ENCODE measurements at places on chromosomes 6 and 20.

DNA sequence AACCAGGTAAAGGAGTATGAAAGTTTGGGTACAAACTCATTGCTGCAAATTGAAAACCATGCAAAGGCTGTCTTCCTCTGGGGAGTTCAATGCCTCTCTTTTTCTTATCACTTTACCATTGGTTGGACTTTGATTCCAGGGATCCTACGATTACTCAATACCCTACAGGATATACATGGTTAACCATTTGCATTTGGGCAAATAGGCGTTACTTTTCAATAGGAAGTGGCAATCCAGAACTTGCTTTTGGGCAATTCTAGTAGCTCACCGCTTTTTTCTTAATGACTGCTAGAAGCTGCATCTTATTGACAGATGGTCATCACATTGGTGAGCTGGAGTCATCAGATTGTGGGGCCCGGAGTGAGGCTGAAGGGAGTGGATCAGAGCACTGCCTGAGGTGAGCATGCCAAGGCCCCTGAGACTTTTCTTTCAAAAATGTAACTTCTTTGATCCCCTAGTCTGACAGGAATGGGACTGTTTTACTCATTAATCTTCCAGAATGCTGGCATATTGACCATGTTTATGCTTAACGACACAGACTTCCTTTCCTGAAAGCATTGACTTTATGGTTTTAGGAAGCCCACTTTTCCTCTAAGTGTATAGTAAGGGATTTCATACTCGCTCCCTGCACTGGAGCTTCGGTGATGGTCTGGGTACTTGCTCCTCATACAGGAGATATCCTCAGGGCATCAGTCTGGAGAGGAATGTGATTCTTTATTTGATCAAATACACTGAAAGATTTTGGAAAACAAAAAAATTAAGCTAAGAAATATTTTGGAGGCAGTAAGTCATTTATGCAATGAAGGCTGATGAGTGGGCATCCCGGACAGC, at the start of gene CCR6:
Gene CCR6 (plus strand): TSS at position 270 of the 831 bp plus-strand sequence. CDS start 13,039 bp downstream, outside the sequence.
- DNase-seq, result no peak

DNA sequence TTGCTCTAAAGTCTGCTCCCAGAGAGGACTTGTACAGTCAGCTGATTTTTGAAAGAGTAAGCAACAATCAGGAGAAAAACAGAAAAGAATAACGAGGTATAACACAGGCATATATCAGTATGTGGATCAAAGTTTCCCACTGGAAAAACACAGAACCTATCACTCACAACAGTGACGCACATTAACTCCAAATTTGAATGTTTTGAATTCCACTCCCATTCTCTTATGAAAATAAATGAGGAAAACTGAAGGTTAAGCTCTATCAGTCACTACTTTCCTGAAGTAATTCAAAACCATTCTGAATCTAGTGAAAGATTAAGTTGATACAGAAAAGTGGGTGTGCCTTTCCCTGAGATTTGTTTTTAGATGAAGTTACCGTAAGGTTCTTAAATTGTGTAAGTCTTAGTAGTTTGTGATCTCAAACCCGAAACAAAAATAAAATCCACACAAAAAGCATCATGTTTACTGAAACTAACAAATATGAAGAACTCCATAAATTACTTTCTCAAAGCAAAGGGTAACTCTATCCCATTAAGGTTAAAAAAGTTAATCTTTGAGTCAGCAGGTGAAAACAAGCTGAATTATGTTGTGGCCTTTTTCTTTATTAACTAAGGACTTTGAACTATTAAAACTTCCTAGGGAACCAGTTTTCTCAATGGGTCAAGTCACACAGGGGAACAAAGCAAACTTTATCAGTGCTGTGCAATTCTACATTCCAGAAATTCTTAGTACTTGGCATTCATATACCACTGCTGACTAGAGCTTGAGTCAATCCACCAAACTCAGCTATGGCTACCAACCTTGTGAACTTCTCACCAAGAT, 115.7 kb downstream of the OGFRL1 start:
- DNase-seq, result no peak

DNA sequence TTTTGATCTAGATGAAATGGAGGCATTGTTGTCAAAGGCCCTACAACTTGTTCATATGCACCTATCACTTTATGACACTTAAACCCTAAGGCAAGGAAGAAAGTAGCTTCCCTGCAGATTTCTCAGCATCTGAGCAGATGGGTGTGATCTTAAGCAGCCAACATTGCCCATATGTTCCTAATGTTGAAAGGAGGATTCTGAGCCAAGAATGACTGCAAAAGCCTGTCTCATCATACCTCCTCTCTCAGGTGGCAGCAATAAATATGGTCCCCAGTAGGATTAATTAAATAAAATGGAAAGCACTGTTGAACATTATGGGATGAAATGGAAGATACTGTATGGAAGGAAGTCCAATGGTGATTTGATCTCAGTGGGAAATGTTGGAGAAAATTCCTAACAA, 538.1 kb upstream of the MAN1A1 start:
- DNase-seq, result no peak

DNA sequence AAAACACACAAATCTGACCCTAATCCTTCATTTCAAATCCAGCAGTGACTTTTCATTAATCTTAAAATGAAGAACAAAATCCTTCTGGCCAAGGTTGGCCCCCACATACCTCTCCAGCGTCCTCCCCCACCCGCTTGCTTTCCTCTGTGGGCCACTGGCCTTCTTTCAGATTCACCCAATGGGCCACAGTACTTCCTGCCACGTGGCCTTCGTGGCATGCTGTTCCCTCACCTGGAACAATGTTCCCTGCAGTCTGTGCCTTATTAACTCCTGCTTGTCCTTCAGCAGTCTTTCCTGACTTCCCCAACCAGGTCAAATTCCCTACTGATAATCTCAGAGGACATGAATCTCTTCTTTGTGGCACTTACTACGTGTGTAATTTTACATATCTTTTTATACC, 5.3 kb upstream of the GTF2H4 start:
- DNase-seq, result no peak

DNA sequence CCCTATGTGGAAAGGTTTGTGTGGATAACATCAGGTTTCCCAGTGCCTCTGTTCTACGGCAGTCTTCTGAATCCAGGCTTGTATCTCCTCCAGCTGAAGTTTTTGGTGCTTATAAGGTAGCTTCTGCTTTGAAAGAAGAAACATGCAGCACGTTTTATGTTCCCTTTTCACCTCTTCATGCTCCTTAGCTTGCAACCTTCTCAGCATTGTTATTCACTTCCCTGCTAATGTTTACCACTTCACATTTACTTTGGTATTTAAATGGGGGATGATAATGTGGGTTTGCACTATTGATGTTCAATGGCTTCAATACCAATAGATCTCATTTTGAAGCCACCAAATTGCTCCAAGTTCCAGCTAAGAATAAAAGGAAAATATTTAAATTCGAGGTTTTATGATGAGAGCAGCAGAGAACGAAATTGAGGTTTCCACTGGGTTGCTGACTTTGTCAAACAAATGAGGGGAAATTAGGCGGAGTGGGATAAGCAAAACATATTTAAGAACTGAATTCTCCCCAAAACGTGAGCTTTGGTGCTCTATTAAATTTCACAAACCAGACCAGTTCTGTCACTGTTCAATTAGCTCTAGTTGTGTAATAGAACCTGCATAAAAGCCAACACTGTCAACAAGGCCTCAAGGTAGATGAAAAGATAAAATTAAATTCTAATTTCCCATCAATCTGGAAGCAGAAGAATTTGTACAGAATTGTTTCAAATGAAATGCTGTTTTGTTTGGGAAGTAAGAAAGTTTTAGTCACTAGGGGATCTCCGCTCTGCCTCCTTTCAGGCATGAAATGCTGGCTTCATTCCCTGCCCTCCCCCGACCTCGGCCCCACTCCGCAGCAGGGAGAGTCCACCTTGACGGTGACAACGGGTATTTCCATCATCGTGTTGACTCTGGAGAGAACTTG, 1.4 kb downstream of the IL22RA2 start:
- DNase-seq, result no peak

DNA sequence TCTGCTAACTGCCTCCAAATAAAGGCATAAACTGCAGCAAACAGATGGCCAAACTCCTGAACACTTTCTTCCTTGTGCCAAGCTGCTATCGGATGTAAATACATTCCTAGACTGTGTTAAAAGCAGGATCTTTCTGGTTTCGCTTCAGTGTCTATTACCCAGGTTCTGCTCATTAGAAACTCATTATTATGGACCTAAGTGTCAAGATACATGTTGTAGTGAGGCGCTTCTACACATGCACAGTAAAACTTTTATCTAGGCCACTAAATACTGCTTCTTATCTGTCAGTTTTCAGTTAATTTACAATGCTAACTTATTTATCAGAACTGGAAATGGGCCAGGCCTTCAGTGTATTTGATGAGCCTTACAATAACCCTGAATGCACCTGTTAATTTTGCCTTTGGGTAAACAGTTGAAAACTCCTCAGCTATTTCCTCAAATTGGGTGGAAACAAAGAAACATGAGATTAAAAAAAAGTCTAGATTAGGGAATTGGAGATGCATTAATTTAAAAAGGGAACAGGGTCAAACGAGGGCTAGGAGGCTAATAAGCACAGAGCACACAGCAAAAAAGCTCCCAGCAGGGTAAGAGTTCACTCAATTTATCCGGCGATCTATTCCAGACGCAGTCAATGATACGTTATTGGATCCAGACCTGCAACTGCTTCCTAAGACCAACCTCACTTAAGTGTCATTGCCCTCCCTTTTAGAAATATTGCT, 240.6 kb downstream of the FOXC1 start:
- no peak for DNase-seq

GRCh38 chr20:63470410-63470809, 2.0 kb downstream of the KCNQ2 start:
- DNase-seq, result no peak

GRCh38 chr6:35722121-35722761, 14.6 kb upstream of the ARMC12 start:
- no peak for DNase-seq

DNA sequence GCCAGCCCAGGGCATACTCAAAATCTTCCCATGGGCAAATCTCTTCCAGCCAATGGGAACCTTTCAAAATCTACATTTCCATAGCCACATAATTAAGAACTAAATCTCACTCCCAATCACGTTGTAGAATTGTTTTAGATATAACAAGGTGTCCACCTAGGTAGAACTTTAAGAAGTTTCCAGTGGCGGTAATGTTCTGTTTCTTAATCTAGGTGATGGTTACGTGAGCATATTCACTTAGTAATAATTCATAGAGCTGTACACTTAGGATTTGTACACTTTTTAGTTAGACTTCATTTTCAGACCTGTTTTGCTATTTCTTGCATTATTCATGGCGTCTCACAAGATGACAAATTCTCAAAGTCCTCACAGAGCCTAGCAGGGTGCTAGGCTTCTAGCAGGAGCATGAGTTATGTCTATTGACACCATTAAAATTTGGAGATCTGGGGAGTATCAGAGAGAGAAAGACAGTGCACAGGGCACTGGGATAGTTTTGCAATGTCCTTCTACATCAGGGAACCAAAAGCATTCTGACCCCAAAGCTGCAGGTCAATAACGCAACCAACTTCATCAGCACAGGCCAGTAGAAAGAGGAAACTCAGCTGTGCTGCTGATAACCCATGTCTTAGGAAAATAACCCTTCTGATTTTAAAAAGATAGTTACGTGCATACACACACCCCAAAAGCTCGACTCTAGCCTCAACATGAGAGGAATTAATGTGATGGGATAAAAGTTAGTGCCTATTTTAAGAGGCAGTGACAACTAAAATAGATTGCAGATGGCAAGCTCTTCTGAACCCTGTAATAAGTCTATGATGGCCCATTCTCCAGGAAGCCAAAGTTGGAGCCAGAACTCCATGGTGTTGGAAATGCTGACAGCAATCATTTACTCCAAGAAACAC, 518.1 kb upstream of the JARID2 start:
- DNase-seq, result no peak

DNA sequence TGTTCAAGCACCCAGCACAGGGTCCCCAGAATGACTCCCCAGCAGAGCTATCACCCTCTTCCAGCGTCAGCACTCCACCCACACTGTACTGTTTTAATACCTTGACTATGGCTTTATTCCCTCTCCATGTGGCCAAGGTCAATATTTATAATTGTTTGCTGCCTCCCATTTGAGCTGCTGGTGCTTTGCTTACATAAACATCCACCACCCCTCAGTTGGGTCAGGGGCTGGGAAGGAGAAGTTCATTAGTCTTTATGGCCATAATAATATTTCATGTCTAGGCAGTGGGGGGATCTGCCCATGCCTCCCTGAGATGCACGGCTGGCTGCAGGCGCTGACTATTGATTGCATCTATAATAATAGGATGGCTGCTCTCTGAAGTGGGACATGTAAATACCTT, 41.8 kb upstream of the SAYSD1 start:
- no peak for DNase-seq

- DNase-seq, result no peak
These were observed 74.7 kb downstream of the LAMA4 start for GRCh38 chr6:112179631-112180030.

DNA sequence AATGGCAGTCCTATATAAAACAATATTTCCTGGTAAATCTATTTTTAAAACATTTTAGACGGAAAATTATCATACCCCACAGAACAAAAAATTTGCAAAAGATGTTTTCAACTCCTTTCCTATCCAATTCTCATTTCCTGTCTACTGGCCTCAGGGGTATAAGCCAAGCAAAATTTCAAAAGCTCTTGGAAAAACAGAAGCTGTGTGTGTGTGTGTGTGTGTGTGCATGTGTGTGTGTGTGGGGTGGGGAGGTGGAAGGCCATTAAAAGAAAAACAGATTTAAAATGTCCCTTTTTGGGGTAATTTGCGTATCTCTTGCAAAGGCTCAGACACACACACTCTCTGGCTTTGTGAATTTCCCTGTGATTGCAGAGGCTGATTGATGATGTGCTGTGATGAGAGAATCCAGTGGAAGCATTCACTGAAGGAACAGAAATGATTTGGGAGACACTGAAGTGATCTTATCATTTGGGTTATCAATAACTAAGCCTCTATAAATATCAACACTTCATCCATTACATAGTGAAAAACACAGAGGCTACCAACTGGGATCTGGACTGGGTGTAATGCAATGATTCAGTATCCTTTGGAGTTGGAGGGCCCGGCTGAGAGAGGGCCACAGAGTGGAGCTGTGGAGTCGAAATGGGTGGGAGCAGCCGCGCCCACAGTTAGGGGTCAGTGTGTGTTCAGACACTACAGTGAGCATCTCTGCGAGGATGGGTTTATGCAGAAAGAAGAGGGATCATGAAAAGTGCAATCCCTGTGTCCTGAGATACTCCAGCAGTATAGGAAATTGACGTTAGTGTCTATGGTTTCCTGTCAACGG, 106.8 kb upstream of the PREP start:
- no peak for DNase-seq

- DNase-seq, result no peak
These were observed 147.7 kb downstream of the SH3BGRL2 start for GRCh38 chr6:79778816-79779215.

GRCh38 chr6:118444796-118445195, 103.3 kb upstream of the PLN start:
- no peak for DNase-seq

DNA sequence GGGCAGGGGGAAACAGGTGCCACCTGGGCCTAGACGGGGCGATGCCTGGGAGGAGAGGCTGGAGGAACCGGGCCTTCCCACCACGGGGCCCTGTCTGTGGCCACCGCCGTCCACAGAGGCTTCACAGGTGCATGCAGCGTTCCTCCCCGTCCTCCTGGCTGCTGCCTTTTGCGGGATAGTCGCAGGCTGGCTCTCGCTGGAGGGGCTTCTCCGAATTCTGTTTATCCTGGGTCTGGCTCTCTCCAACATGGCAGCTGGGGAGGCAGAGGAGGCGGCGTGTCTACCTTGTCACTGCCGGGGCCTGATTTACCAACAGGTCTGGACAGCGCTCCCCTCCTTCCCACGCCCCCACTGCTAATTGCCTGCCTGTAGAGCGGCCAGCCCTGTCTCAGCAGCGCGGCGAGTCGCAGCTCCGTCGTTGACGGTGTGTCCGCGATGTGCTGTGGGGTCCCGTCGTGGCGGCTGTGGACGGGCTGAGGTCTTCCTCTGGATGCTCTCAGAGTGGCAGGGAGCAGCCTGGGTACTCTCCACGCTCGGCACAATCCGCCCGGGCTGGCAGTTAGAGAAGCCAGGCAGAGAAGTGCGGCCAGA, 262.9 kb downstream of the TAF4 start:
- no peak for DNase-seq

All from skin of body (tissue), 3 donors.